ENCODE measurements at places on chromosomes 1 and 21.
A peak's percentile ranks its signal among the peaks of the same experiment; 100 is the strongest.

DNA sequence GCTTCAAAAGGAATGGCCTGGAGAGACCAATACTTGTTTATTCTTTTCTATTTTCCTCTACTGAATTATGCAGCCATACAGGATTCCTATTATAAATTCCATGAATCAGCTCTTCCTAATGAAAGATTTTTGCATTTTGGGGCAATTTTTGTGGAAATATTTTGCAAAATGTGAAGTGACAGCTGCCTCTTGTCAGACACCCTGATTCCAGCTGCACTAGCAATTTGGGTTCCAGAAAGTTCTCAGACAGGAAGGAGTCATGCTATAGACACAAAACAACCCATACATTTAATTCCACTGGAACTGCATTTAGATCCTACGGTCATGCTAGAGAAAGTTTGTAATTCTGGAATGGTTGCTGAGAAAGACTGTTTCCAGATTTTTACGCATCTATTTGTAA is 119.5 kb downstream of the XCL2 start:
- no peak for DNase-seq

- DNase-seq: peak; percentile 64
These were observed 13.0 kb upstream of the GUCA2A start for GRCh38 chr1:42177541-42177981.

- DNase-seq: no peak
These were observed 2.0 kb downstream of the CAPN9 start for GRCh38 chr1:230749150-230749549.

- DNase-seq: no peak
These were observed 5.8 kb upstream of the C1orf159 start for GRCh38 chr1:1121611-1122077.

DNA sequence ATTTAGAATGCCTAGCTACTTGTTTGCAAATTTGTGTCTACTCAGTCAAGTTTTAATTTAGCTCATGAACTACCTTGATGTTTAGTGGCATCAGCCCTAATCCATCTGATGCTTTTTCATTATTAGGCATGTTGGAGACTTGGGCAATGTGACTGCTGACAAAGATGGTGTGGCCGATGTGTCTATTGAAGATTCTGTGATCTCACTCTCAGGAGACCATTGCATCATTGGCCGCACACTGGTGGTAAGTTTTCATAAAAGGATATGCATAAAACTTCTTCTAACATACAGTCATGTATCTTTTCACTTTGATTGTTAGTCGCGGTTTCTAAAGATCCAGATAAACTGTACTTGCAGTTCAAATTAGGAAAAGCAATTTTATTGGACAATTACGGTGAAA is 7.6 kb downstream of the SOD1 start:
- no peak for DNase-seq

DNA sequence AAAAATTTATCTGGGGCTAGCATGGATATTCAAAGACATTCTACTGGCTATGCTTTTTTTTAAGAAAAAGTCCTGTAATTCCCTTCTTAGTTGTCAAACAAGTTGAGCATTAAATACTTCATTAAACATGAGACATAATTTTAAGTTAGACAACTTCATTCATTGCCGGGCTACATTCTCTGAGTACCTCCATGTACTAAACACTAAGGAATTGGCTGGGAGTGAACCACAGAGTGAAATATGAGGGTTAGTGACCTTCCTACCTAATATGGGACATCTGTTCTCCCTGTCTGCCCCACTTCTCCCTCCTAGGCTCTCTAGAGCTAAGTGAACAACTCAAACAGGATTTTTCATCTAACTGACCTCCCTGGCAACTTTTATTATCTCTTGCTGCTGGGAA is 370.4 kb downstream of the VAV3 start:
- no peak for DNase-seq

GRCh38 chr21:23607782-23608431 is 1999.4 kb downstream of the MRPL39 start:
- no peak for DNase-seq

DNA sequence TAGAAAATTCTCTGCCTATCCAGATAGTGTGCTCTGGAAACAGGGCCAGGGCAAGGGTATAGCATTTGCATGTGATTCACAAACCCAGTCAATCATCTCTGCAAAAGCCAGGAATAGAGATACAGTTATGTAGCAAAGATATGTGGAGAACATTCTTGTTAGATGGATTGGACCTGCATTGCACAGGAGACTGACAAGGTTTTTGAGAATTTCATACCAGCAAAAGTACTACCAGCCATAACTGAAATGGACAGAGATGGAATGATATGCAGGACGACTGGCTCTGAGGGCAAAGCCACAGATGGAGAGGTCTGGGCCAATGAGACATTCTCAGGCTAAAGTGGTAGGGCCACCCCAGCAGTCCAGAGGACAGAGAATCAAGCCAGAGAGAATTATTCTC is 24.7 kb downstream of the SCMH1 start:
- no peak for DNase-seq

DNA sequence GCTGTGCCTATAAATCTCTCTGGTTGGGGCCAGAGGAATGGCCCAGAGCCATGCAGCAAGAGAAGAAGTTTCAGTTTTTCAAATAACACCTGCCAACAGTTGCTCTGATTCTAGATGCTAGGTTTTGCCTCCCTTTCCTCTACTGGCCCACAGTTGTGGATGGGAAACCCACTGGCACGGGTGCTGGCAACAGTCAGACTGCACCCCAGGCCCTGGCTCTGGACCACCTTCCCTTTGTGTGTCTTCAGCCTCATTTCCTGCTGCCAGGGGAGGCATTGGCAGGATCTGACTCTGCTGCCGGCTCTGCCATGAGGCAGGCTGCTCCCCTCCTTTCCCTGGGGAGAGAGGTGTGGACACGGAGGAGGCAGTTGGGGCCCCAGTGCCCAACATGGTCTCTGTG is 142.0 kb downstream of the IGSF21 start:
- DNase-seq: peak; percentile 18

- no peak for DNase-seq
These were observed 60.0 kb upstream of the ROR1 start for GRCh38 chr1:63713627-63714481.

DNA sequence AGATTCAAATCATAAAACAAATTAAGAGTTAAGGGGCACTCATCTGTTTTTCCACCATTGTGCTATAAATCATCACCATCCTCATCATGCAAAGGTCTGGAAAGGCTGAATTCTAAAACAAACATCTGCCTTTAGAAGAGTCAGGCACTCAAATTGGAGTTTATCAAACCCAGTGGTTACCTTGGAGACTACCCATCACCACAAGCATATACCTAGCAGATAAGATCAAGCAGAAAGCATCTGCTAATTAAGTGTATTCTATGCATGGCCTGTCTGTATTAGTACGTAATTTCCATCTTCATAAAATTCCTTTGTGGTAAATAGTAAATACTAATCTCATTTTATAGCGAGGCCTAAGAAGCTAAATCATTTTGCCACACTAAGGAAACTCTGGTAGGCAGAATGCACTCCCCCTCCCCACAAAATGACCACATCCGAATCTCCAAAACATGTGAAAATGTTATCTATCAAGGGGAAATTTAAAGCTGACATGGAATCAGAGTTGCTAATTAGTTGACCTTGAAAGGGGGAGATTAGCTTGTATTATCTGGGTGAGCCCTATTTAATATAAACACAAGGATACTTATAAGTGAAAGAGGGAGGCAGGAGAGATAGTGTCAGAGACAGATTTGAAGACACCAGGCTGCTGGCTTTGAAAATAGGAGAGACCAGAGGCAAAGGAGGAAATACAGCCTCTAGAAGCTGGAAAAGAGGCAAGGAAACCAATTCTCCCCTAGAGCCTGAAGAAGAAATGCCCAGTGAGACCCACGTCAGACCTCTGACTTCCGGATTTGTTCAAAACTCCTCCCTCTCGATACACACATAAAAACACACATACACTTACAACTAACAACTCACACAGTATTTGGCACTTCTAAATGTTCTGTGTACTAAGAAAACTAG is 23.2 kb downstream of the ARID4B start:
- no peak for DNase-seq
